Hematopoietic multipotent progenitor cell treated with erythropoietin and hydrocortisone succinate and interleukin-3 and kit ligand, for 15 days (in vitro differentiated cells): ENCODE measurements at places on chromosomes 1 and 21.

DNA sequence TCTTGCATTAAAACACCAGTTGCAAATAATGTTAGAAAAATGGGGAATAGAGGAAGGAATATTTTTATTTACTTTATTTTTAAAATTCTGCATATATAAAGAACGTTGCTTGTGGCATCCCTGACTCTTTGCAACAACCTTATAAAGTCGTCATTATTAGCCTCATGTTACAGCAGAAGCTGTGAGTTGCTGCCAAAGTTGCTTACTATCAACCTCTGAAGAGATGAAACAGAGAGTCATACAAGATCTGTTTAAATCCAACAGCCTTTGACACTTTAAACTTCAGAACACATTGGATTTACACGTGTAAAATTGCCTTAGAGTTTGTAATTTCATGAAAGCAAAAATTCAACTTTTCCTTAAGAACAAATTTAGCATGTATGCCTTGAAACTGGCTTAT lies 221.9 kb downstream of the MRPL39 start:
- DNase-seq: no peak

- no peak for DNase-seq
Measured at GRCh38 chr1:177210071-177210470, 39.3 kb downstream of the BRINP2 start.

DNA sequence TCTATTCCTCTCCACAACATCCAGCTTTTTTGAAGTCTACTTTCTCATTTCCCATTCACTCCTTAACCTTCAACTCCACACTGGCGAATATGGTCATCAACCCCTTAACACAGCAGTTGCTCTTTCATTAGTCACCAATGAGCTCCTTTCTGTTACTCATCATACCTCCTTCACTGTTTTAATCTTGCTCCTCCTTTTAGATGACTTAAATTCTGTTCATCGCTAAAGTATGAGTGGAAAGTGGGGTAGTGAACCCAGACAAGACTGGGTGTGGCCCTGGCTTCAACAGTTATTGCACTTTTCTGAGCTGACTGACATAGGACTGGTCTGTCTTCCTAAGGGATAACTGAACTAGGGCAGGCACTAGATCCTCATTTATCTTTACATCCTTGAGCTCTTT lies 51.3 kb downstream of the AKT3 start:
- DNase-seq: no peak

GRCh38 chr1:173937062-173937461 lies 19.9 kb upstream of the SERPINC1 start:
- DNase-seq: no peak

DNA sequence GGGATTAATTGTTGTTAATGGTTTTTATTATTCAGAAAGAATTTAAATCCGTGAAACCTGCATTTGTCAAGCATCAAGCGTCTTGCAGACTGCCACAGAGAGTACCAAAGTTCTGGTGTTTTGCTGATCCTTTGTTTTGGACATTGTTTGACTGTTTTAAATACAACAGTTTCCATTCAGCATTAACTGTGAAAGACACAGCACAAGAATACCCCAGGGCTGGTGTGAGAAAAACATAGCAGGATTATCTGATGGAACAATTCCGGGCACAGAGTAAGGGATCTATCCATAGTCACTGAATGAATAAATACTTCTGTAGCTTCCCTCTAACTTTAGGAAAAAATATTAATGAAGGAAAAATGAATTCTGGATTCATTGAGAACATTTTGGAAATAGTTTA lies 202.3 kb downstream of the LTN1 start:
- DNase-seq: no peak

DNA sequence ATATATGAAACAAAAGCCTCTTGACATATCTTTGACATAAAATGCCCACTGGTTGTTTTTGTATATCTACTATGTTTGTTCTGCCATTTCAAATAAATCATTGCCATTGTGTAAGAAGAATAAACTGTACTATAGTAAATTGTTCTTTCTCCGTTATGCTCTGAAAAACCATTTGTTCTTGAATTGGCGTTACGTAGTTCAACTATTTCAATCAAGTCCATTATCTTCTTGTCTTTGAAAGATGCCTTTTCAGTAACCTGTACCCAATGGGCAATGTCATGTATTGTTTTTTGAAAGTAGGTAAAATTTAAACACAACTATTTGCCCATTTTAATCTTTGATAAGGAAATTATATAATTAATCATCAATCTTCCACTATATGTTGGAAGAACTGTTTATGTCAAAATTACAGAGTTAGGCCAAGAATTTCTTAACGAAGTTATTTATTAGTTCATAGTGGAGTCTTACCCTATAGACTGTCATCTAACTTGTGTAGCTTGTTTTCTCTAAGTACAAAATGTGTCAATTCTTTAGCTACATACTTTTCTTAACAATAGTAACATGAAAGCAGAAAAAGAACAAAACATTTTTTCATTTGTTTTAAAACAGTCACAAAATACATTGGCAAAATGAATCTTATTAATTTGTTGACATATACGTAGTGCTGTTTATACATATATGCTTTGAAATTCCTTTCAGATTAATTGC lies 294.8 kb downstream of the PTPRC start:
- DNase-seq: no peak

DNA sequence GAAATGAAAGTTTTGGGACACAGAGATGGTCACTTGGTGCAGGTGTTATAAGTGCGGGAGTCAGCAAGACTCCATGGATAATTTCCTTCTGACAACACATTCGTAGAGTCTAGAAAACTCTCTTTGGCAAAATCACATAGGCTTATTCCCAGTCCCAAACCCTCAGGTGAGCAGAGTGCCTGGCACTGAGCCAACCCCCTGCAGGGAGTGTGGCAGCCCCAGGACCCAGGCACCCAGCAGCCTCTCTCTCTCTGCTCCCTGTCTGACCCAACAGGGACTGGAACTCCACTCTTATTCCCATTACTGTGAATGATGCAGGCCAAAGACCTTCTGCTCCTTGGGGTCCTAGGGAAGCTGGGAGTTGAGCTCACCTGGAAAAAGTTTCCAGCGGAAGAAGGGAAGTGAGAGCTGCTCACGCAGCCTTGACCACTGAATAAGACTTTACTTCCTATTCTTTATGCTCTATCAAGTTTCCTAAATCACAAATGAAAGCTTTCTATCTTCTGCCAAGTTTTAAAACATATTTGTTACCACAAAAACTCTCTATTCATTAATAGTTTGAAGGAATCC lies 132.6 kb upstream of the ETV3 start:
- no peak for DNase-seq

DNA sequence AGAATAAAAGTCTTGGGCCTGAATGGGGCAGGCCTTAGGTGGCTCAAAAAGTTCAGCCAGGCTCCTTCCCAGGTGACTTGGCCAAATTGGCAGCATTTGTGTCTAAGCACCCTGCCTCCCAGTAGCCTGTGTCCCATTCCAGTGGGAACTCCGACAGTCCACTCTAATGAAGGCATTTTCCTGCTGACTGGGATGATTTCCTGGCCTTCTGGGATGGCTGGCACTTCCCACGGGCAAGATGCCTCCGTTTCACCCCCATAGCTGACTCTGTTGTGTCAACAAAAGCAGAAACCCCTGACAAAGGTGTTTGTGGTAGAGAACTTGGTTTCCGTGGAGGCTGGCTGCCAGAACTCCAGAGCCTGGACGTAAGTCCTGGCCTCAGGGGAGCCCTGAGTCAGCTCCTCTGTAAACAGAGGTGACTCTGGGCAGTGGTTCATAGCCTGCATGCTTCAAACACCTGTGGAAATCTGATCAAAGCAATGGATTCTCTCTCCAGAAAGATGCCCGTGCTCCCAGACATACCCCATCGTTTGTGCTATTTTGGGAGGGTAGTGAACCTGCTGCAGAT lies 36.6 kb downstream of the WNT3A start:
- no peak for DNase-seq

- no peak for DNase-seq
Measured at GRCh38 chr1:114173680-114174079, 20.0 kb upstream of the SYT6 start.

DNA sequence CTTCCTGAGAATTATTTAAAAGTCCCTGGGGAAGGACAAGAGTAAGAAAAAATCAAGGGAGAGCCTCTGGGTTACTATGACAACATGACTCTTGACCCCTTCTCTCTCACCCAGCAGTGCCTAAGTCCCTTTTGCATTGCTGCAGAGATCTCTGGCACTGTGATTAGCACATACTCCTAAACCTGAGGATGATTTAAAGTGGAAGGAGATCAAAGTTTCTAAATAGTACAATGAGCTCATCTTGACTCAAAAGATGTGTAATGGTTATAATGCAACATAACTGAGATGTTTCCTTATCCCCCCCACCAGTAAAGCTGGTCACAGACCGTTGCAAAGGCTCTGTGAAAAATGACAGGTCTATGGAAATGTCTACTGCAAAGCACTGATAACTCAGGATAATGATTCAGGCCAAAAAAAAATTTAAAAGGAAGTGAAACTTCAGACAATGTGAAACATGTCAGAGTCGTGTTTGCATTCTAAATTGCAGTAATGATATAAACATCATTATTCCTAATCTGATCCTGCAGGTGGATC lies 519.2 kb downstream of the KIF26B start:
- no peak for DNase-seq

GRCh38 chr21:31855180-31855579 lies 17.6 kb upstream of the HUNK start:
- DNase-seq: no peak

DNA sequence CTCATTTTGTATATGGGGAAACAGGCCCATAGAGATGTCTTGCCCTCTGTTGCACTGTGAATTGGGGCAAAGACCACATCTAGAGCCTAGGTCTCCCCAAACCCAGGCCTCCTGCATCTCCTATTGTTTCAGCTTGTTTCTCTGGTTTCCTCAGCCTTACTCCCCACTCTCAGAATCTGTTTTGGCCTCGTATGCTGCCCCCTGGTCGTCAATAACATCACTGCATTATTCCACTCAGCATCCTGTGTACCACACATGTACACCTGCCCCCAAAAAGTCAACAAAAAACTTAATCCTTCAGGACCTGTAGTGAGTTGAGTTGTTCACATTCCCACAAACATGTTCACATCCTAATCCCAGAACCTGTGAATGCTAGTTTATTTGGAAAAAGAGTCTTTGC lies 184.8 kb downstream of the BRINP2 start:
- DNase-seq: no peak

GRCh38 chr21:16181018-16181417 lies 451.2 kb downstream of the USP25 start:
- no peak for DNase-seq

DNA sequence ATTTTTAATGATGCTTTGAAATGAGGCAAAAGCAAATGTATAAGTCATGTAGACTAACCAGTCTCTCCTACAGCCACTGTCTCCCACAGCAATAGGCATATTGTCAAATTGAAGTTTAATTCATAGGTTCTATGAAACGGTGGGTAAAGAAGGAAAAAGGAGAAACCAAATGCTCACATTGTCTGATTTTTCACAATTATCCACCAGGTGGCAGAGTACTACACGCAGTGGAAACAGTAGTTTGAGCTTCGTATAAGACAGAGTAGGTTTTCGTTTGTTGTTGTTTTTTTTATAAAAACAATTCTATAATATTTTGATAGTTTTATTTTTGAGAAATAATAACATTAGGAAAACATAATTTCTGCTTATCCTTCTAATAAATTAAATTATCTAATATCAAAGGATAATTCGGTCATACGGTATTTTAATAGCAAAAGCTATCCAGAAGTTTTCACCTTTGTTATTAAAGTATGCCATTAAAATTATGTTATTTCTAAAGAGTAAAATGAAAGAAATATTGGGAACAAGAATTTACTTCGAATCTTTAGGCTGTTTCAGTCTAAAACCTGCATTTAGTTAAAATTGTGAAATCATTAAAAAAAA lies 39.1 kb downstream of the TYW3 start:
- peak; percentile 12 for DNase-seq

DNA sequence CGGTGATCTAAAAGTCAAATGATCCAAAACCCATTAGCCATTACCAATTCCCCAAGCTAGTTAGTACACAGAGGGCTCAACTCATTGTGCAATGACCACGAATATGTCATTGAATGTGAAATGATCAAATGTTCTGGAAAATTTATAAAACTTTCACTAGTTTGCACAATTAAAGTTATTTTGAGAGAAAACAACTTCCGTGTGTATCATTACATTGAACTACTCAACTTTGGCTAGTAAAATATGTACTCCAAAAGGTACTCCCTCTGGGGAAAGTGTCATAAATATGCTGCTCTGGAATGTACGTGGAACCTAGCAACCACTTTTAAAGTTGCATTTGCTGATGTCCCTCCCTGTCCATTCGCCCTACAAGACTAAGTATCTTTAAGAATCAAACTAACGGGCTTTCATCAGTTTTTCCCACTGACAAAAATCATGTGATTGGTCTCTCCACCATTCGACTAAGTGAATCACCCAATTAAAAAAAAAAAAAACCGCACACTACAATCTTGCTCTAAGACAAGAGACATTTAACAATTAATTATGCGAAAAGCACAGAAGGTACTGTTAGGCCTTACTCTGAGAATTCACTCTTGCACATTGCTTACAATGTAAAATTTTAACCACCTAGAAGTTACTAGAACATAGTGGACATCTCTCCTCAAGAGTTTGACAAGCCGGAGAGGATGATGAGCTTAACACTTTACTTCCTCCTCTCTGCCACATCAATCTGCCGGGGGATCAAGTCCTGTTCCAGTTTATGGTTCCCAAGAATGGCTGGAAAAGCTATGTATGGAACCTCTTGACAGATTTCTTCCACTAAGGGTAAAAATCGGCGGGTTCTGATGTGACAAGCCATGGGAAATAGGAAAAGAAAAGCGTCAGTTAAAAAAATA lies 1.2 kb downstream of the ACBD3 start:
- DNase-seq: no peak

GRCh38 chr1:28176492-28177470 lies at the start of gene PTAFR:
Gene PTAFR (minus strand): TSS chr1:28176690. CDS start chr1:28151021, 25,669 bp downstream.
- no peak for DNase-seq

DNA sequence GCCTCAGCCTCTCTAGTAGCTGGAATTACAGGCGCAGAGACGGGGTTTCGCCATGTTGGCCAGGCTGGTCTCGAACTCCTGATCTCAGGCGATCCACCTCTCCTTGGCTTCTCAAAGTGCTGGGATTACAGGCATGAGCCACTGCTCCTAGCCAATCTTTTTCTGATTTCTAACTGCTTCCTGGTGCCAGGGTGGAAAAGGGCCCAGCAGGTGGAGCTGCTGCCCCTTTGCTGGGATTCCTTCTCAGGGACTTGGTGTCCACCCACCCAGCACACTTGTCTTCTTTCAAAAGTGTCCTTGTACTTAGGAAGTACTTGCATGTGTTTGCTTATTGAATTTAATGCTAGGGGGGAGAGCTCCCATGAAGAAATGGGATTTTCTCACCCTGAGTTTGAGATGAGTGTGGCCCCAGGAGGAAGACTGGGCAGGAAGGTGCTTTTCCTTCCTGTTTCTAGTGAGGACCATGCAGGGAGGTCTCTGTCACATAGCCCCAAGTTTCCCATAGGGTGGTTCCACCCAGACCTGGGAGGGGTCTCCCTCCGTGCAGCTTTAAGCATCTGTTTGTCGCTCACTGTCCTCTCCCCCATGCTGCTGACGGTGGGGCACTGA lies 14.2 kb downstream of the UTP11 start:
- DNase-seq: peak; percentile 16

- DNase-seq: no peak
Measured at GRCh38 chr1:232964601-232965000, 14.2 kb downstream of the NTPCR start.

- DNase-seq: no peak
Measured at GRCh38 chr1:174008269-174008668, 13.9 kb downstream of the RC3H1 start.

- no peak for DNase-seq
Measured at GRCh38 chr1:155324717-155325602, 4.3 kb downstream of the RUSC1 start.

- DNase-seq: no peak
Measured at GRCh38 chr21:46459024-46459355, 299 bp downstream of the DIP2A start.
